ENCODE measurements at places on chromosomes 13 and 19.

DNA sequence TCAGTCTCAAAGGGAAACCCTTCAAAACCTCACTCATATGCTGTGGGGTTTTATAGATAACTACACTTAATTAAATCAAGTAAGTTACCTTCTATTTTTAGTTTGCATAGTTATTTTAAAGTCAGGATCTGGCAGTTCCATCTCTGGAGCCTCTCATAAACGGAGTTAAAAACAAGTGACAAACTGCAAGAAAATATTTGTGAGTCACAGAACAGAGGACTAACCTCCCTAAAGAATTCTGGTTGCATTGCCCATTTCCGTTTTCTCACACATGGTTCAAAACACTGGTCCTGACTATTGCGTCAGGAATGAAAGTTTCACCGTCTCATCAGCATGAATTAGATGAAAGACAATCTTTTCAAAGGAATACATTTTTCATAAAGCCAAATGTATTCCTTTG is 10.6 kb downstream of the RXFP2 start:
- DNase-seq, result no peak

GRCh38 chr19:42480335-42481095 is 37.8 kb upstream of the CXCL17 start:
- DNase-seq, result no peak

DNA sequence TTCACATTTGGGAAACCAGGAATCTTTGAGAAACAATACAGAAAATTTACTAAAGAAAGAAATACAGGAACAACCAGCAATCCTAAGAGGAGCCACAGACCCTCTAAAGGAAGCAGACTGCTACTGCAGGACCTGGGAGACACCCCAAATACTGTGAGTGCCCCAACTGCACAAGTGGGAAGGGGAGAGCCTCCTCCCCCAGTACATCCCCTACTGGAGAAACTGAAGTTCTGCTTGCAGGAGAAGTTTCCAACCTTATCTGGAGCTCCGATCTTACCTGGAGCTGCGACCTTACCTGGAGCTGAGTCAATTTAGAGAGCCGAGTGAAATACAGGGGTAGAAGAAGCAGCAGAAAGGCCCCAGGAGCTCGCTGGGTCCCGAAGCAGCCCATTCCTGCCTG is 236.4 kb upstream of the SPRY2 start:
- DNase-seq, result no peak

DNA sequence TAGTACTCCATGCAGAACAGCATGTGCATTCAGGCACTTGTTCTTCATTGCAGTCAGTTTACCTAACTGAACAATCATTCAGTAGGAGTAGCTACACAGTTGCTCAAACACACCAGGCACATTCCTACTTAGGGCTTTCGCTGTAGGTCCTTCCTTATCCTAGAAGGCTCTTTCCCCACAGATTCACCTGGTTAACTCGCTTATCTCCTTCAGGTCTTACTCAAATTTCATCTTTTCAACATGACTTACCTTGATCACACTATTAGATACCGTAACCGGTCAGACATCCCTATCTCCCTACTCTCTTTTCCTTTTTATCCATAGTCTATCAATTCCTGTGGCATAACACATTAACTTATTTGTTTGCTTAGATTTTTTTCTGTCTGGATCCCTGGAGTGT is 14.6 kb downstream of the EDNRB start:
- no peak for DNase-seq

DNA sequence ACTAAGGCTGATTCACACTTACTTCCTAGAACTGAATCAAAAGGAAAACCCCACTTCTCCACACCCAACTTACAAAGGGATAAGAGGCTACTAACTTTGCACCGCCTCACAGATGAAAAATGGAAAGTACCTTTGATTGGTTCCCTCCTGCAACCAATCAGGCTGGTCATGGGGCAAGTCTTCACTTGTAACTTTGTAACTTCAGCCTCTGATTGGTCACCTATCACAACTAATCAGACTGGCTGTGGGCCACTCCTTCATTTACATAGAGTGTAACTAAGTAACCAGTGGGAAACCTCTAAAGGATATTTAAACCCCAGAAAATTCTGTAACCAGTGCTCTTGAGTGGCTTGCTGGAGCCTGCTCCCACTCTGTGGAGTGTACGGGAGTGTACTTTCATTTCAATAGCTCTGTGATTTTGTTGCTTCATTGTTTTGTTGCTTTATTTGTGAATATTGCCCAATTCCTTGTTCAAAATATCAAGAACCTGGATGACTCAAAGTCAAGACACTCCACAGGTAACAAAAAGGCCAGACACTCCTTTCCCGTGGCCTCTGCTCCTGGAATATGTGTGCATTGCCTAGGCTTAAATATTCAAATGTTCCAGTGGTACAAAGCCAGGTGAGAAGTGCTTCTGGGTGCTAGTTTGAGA is 50.5 kb downstream of the RFC3 start:
- no peak for DNase-seq

GRCh38 chr13:113616991-113617749 is 32.6 kb downstream of the TFDP1 start:
- DNase-seq, result no peak

DNA sequence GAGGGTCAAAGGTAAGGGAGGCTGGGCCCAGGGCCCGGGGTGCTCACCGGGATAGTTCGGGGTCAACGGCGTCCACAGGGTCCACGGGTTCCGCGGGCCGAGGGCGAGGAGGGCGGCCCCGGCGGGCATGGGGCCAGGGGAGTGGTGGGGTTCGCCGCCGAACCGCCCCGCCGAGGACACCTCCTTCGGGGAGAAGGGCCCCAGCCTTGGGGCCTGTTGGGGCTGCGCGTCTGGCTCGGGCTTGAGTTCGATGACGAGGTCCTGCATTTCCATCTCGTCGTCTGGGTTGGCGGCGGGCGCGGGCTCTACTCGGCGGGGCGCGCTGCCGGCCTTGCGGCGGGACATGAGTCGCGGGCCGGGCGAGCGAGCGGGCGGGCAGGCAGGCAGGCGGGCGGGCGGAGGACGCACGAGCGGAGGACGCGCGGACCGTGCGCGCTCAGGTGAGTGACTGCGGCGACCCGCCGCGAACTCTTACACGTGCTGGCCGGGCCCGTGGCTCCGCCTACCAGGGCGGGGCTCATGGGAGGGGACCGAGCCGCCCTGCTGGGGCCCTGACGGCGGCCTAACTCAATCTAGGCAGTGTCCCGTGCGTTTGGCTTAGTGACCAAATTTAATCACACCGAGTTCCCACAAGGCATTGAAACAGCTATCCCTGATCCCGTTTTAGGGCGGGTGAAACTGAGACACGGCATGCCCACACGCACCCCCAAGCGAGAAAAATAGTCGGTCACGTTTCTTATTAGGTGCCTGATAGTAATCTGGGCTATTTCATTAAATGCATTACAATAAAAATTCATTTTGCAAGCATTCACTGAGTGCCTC is at the start of gene ZNF296:
Gene ZNF296, minus strand, starts transcription at position 450 of the 822 bp plus-strand sequence. Its CDS starts 105 bp downstream, at position 345.
- peak; percentile 34 for DNase-seq

- DNase-seq, result no peak
Measured at GRCh38 chr13:42548731-42549551, 25.0 kb upstream of the TNFSF11 start.

DNA sequence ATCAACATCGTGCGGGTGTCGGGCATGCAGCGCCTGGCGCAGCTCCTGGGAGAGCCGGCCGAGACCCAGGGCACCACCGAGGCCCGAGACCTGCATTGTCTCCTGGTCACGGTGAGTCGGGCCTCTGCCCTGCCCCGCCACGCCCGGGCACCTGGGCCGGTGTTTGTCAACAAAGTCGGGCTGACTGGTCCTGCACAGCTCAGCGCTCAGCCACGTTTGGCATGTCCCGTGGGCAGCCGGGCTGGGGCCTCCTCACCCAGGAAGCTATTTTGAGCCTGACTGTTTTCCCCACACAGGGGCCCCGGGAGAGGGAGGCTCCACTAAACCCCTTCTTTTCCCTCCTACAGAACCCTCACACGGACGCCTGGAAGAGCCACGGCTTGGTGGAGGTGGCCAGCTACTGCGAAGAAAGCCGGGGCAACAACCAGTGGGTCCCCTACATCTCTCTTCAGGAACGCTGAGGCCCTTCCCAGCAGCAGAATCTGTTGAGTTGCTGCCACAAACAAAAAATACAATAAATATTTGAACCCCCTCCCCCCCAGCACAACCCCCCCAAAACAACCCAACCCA is 1.3 kb downstream of the GADD45B start:
- no peak for DNase-seq

- no peak for DNase-seq
Measured at GRCh38 chr19:14450168-14450874, 17.2 kb downstream of the PKN1 start.

DNA sequence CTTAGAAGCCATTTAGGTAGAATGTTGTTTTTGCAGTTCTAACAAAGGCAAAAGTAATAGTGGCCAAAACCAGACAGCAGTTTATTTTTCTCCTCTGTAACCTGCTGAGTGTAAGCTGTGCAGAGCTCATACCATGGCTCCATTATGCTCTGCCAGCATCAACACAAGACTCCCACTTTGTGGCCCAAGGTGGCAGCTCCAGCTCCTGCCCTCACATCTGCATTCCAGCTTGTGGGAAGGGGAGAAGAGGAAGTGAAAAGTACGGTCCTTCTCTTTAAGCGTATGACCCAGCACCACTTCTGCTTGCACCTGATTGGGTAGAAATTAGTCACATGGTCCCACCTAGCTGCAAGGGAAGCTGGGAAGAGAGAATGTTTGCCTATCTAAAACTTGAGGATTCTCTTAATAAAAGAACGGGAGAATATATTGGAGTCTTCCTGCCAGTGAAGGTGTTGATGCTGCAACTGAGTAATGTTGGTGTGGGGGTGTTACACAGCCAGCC is 19.2 kb downstream of the ADGRE1 start:
- no peak for DNase-seq

GRCh38 chr19:51921949-51922348 is 5.3 kb upstream of the ZNF613 start:
- no peak for DNase-seq

DNA sequence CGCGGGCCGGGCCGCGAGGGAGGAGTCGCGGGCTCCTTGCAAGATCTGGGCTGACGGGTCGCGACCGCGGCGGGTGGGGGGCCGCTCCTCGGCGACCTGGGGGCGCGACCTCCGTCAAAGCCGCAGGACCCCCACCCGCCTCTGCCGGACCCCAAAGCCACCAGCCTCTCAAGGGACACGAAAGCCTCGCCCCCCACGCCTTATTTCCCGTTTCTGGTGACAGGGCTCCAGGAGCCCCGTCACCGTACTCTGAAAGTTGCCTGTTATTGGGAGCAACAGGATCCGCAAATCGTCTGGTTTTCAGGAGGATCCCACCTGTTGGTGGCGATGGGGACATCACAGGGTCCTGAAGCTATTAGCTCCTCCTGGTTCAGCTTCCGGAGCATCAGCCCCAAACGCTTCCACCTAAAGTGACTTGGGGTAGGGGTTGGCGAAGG is 530 bp downstream of the MAU2 start:
- no peak for DNase-seq

DNA sequence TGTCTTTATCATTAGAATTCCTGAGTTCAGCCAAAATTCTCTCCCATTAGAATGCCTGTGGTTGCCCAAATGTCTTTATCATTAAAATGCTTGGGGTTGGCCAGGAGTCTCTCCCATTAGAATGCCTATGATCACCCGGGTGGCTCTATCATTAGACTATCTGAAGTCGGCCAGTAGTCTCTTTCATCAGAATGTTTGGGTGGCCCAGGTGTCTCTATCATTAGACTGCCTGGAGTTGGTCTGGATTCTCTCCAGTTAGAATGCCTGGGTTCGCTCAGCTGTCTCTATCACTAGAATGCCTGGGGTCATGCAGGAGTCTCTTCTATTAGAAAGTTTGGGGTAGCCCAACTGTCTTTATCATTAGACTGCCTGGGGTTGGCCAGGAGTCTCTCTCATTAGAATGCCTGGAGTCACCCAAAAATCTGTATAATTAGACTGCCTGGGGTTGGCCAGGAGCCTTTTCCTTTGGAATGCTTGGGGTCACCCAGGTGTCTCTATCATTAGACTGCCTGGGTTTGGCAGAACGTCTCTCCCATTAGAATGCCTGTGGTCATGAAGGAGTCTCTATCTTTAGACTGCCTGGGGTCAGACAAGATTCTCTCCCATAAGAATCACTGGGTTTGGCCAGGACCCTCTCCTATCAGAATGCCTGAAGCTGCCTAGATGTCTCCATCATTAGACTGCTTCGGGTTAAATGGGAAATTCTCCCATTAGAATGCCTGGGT is 1478.3 kb downstream of the UQCRFS1 start:
- no peak for DNase-seq

- DNase-seq, result no peak
Measured at GRCh38 chr13:48222358-48223301, 10.4 kb upstream of the ITM2B start.

DNA sequence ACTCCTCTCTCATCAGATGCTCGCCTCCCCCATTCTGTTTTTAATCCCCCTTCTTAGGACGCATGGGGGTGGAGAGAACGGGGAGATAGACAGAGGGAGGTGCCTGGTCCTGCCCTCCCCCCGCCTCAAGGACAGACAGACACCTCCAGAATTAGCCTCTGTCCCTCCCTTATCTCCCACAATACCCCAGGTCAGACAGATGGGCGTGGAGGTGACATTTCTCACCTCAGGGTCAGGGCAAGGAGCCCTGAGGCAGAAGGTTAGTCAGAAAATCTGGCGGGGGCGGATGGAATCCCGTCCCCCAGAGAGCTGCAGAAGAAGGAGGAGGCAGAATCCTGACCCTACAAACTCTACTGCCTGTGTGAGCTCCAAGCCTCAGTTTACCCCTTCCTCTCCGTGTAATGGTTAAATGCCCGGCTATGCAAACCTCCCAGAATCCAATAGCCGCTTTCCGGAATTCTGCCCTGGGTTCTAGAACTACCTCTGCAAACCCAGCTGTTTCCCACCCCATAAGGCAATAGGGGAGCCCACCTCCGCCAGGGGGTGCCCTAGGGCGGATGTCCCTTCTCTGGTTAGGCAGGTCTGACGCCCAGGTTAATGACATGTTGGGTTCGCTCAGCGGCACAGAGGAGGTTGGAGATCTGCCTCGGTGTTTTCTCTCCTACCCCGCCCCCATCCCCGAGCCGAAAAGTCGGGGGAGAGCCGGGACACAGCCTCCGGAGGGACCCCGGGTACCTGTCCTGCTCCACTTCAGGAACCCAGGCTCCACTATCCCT is 900 bp downstream of the PPP1R13L start:
- no peak for DNase-seq

- no peak for DNase-seq
Measured at GRCh38 chr13:27295096-27295495, 24.5 kb downstream of the RASL11A start.

DNA sequence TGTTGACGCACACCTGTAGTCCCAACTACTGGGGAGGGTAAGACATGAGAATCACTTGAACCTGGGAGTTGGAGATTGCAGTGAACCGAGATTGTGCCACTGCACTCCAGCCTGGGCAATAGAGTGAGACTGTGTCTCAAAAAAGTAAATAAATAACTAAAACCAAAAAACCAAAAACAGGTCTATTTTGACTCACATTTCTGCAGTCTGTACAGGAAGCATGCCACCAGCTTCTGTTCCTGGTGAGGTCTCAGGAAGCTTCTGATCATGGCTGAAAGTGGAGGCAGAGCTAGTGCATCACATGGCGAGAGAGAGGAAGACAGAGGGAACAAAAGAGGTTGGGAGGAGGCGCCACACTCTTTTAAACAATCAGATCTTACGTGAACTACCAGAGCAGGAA is 142.5 kb downstream of the ITGBL1 start:
- DNase-seq, result no peak

GRCh38 chr19:21593934-21594820 is 88.8 kb downstream of the ZNF429 start:
- DNase-seq, result no peak

All from DMS 273 treated with DMSO at 0.1 percent for 48 hours (cell line).